ENCODE measurements at places on chromosomes 2 and 18.

GRCh38 chr2:200456567-200456966 lies 53.3 kb downstream of the KCTD18 start:
- no peaks in the 10 kb centered on the region for H3K27me3 ChIP-seq
- H3K4me1 ChIP-seq = peaks cover 12% of the 10 kb centered on the region
- no peak overlapping the region for H3K27ac ChIP-seq

- H3K4me3 ChIP-seq = no peak overlapping the region
- no peaks in the 10 kb centered on the region for H3K36me3 ChIP-seq
- no peaks in the 10 kb centered on the region for H3K27me3 ChIP-seq
- no peaks in the 10 kb centered on the region for H3K4me1 ChIP-seq
- no peak for DNase-seq
- H3K27ac ChIP-seq = no peak overlapping the region
Measured at GRCh38 chr2:70498054-70498453, 55.6 kb downstream of the TGFA start.

DNA sequence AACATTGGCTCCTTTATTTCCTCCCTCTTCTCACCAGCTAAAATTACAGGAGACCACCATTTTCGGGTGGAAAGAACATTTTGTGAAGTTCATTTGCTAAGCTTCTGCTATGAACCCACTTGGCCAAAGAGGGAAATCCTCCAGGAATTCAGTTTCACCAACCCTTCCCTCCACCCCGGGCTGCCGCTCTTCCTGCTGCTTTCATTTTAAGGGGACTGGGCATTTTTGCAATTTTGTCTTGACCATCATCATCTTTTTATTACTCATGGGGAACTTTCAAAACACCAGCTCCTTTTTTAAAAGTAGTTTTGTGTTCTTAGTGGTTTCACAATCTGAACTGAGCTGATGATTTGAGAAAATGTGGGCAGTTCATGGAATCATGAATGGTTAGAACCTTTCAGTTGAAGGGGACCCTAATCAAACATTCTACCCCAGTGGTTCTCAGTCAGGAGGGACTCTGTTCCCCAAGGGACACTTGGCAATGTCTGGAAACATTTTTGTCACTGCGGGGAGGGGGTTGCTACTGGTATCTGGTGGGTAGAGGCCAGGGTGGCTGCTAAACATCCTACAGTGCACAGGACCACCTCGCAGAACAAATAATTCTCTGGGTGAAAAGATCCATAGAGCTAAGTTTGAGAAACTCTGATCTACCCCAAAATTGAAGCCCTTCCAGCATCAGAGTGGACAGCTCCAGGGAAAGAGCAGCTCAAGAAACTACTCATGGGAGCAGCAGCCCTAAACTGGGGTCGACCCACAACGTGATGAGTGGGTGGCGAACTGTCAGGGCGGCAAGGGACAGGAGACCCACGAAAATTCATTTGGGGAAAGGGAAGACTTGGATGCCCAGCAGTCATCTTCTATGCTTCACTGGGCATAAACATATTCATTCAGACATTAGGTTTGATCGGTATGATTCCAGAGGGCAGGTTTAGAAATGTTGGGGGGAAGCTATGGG lies 92.9 kb downstream of the ACKR3 start:
- H3K27me3 ChIP-seq = peaks cover 7% of the 10 kb centered on the region
- no peaks in the 10 kb centered on the region for H3K4me1 ChIP-seq
- H3K36me3 ChIP-seq = no peaks in the 10 kb centered on the region

DNA sequence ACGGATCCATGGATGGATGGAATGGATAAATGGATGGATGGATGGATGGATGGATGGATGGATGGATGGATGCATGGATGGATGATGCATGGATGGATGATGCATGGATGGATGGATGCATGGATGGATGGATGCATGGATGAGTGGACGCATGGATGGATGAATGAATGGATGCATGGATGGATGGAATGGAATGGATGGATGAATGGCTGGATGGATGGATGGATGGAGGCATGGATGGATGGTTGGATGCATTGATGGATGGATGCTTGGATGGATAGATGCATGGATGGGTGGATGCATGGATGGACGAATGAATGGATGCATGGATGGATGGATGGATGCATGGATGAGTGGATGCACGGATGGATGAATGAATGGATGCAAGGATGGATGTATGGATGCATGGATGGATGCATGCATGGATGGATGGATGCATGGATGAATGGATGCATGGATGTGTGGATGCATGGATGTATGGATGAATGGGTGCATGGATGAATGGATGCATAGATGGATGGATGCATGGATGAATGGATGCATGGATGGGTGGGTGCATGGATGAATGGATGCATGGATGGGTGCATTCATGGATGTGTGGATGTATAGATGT lies 209.2 kb downstream of the ALPK2 start:
- H3K4me1 ChIP-seq = no peaks in the 10 kb centered on the region
- H3K4me3 ChIP-seq = no peak overlapping the region
- H3K36me3 ChIP-seq = no peaks in the 10 kb centered on the region
- H3K27me3 ChIP-seq = peaks cover 1% of the 10 kb centered on the region

DNA sequence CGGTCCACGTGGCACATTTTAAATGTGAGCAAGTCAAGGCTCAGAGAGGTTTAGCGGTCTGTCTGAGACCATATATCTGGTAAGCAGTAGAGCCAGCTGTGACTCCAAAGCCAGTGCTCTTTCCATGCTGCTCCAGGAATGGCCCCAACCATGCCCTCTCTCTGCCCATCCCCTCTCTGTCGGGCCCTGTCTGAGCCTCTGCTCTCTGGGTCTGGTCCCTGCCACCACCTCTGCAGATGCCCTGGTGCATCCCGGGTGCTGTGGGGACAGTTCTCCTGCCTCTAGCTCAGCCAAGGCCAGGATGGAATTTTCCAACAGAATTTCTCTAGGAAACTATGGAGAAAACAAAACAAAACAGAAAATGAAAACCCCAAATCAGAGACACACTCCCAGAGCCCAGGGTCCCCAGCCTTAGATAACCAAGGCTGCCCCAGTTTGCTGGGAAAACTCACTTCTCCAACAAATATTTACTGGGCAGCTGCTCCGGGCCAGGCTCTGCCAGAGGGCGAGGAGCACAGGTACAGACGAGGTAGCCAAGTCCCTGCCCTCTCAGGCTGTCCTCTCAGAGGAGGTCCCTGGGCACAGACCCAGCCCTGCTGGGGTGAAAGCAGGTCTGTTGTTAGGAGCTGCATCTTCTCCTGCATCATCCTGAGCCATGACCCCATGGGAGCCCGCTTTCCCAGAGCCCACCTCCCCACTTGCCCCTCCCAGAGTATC lies 9.2 kb downstream of the ADRA2B start:
- H3K27me3 ChIP-seq = no peaks in the 10 kb centered on the region
- H3K4me1 ChIP-seq = no peaks in the 10 kb centered on the region
- no peak overlapping the region for H3K27ac ChIP-seq

DNA sequence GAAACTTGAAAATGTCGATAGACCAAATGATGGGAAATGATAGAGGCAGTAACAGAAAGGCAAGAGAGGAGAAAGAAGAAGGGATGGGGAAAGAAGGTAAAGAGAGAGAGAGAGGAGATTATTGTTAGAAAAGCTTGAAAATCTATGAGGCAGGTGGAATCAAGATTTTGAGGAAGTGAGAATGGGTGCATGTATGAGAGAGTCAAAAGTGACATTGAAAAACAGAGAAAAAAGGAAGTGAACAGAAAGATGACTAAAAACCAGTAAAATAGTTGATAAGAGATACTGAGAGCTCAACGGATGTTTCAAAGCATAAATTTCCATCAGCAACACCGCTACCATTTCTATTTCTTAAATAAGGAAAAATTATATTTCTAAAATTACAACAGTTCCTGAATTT lies 327.4 kb upstream of the CWC22 start:
- H3K27me3 ChIP-seq = no peaks in the 10 kb centered on the region
- H3K4me1 ChIP-seq = no peaks in the 10 kb centered on the region
- H3K27ac ChIP-seq = no peak overlapping the region
- DNase-seq = no peak

DNA sequence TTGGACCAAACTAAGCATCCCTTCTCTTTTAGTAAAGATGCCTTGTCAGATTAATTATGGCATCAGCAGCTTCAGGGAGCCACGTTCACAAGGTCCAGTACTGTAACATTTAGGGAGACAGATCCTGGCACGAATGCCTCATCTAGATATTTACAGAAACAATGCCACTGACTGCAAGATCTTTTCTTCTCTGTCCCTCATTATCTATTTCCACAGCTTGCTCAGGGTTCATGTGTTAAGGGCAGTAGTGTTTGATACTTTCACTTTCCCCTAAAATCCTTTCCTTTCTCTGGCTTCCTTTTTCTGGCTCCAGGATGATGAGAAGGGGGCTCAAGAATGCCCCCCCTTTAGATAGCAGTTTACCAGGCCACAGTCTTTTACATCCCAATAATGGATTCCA lies 393.9 kb downstream of the BCL11A start:
- H3K36me3 ChIP-seq = no peaks in the 10 kb centered on the region
- no peaks in the 10 kb centered on the region for H3K27me3 ChIP-seq
- no peaks in the 10 kb centered on the region for H3K4me1 ChIP-seq
- no peak overlapping the region for H3K4me3 ChIP-seq
- no peak for DNase-seq

GRCh38 chr2:239776436-239777005 lies 248.6 kb downstream of the NDUFA10 start:
- no peak overlapping the region for H3K4me3 ChIP-seq
- no peak for DNase-seq
- no peaks in the 10 kb centered on the region for H3K36me3 ChIP-seq
- no peak overlapping the region for H3K27ac ChIP-seq
- no peaks in the 10 kb centered on the region for H3K27me3 ChIP-seq

GRCh38 chr2:54894467-54894866 lies 155.8 kb downstream of the RTN4 start:
- no peaks in the 10 kb centered on the region for H3K36me3 ChIP-seq
- H3K4me3 ChIP-seq = no peak overlapping the region
- no peaks in the 10 kb centered on the region for H3K27me3 ChIP-seq
- H3K27ac ChIP-seq = no peak overlapping the region

DNA sequence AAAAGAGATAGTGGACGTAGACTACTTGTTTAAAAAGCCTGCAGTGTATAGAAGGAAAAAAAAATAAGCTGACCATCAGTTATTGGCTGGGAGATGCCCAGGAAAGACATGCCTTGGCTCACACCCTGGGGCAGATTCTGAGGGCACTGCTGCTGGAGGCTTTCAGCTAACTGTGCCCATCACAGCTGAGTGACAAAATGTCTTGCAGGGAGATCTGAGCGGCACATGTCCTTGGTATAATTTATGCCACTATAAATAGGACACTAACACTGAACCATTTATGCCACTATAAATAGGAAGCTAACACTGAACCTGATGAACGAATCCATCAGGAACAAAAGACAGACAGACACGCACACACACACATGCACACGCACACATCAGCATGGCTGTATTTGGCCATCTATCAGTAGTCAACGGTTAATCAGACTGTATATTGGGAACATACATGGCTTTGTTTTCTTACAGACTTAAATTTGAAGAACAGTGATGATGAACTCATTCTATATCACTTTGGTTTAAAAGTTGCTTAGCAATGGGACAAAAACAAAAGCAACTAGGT lies 68.2 kb upstream of the NOSTRIN start:
- DNase-seq = no peak
- peaks cover 3% of the 10 kb centered on the region for H3K4me1 ChIP-seq
- H3K27me3 ChIP-seq = no peaks in the 10 kb centered on the region
- H3K36me3 ChIP-seq = peaks cover 2% of the 10 kb centered on the region
- no peak overlapping the region for H3K27ac ChIP-seq
- H3K4me3 ChIP-seq = no peak overlapping the region

- H3K36me3 ChIP-seq = no peaks in the 10 kb centered on the region
- DNase-seq = no peak
- H3K4me3 ChIP-seq = no peak overlapping the region
- no peaks in the 10 kb centered on the region for H3K27me3 ChIP-seq
Measured at GRCh38 chr2:13335862-13336535, 619.3 kb downstream of the TRIB2 start.

GRCh38 chr2:65293376-65293775 lies 65.7 kb downstream of the ACTR2 start:
- no peaks in the 10 kb centered on the region for H3K36me3 ChIP-seq
- H3K4me3 ChIP-seq = no peak overlapping the region
- peaks cover 2% of the 10 kb centered on the region for H3K4me1 ChIP-seq
- H3K27ac ChIP-seq = no peak overlapping the region
- DNase-seq = no peak

DNA sequence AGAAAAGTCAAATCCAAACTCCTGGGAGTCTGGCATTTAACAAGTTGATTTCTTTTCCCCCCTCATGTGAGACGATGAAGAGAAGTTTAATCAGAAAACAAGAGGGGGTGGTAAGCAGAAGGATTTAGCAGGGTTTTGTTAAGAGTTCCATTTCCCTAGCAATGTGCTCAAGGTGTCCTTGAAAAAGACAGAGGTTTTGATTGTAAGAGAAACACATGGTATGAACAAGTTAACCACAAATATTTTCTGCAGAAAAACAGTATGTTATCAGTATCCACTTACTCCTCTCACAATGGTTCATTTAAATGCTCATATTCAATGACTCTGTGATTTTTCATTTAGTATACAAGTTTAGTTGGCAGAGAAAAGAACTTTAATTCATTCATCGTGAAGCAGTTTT lies 26.8 kb downstream of the LAMA1 start:
- H3K27me3 ChIP-seq = no peaks in the 10 kb centered on the region
- no peak overlapping the region for H3K27ac ChIP-seq
- H3K36me3 ChIP-seq = no peaks in the 10 kb centered on the region
- H3K4me1 ChIP-seq = no peaks in the 10 kb centered on the region
- no peak overlapping the region for H3K4me3 ChIP-seq
